ENCODE measurements at places on chromosomes 1 and 21.

DNA sequence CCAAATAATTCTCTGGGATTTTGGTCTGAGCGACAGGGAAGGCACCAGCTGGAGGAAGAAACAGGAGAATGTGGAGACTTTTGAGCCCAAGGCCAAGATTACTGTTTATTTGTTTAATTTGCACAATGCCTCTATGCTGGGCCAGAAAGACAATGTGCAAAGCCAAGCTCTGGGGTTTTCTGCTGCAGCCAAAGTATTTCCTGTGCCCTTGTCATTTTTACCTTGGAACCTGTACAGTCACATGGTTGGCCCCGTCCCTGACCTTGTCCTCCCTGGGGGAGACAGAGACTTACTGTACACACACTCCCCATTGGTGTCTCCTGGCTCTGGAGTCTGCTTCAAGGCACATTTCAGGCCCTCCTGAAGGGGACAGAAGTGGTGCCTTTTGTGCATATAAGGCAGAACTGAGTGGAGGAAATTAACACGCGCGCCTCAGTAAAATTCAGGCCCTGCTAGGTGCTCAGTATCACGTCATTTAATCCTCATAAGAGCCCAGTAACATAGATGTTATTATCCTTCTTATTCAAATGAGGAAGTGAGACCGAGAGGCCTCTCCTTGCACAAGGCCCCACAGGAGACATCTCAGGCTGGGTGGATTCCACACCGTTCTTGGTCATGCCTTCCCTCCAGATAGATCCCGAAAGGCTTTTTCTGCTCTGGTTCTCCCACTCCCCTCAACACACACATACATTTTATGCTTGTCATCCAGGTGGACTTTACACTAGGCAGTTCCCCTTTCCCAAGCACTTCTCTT, 21.1 kb downstream of the C1orf115 start:
- DNase-seq = peak; percentile 65

- DNase-seq = no peak
These were observed 120.5 kb downstream of the LTN1 start for GRCh38 chr21:28872218-28872617.

DNA sequence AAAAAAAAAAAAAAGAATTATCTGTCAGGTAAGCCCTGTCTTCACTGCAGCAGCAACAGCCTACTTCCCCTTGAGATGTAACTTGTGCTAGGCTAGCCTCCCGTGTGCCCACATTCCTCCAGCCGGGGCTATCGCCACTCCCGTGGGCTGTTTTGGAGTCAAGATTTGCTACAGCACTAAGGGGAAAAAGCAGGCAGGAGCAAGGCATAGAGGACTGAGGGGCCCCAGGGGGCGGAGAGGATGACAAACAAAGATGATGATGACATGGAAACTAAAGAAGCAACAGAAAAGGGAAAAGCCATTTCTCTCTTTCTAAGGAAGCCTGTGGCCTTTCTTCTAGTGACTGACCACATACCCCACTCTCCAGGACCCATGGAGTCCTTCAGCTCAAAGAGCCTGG, 1.9 kb downstream of the TNFAIP8L2 start:
- DNase-seq = peak; percentile 60

DNA sequence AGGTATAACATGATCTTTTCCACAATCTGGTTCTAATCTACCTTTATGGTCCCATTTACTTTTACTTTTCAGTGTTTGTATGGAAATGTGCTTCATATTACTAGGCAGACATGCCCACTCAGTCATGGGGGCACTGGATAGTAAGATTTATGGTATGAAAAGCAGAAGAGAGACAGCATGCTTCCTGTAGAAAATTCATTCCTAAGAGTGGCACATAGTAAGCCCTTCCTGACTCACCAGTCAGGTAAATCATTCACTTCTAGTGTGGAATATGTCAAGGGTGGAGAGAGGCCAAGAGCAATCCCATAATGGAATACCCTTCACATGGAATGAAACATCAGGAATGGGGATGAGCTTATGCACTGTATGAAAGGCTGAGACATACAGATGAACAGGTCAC, 49.5 kb upstream of the BCL10 start:
- no peak for DNase-seq

DNA sequence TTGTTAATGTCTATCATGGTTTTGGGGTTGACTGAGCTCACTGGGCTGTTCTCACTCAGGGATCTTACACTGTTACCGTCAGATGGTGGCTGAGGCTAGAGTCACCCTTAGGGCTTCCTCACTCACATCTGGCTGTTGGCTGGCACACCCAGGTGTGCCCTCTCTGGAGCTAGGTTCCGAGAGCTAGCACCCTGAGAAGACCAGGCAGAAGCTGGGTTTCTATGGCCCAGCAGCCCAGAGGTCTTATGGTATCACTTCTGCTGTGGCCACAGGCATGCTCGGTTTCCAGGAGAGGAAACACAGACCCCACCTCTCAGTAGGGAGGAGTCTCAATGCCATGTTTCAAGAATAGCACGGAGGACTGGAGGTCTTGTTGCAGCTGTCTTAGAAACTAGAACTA, 20.7 kb upstream of the KIF1B start:
- no peak for DNase-seq

GRCh38 chr1:30701258-30701633, 22.1 kb downstream of the MATN1 start:
- no peak for DNase-seq

- DNase-seq = no peak
These were observed 608 bp upstream of the MX2 start for GRCh38 chr21:41361053-41361785.

- peak; percentile 75 for DNase-seq
These were observed at the start of gene PLXNA2 for GRCh38 chr1:208243967-208244916. Gene PLXNA2 (minus strand): TSS chr1:208244384. CDS start chr1:208217922, 26,462 bp downstream.

DNA sequence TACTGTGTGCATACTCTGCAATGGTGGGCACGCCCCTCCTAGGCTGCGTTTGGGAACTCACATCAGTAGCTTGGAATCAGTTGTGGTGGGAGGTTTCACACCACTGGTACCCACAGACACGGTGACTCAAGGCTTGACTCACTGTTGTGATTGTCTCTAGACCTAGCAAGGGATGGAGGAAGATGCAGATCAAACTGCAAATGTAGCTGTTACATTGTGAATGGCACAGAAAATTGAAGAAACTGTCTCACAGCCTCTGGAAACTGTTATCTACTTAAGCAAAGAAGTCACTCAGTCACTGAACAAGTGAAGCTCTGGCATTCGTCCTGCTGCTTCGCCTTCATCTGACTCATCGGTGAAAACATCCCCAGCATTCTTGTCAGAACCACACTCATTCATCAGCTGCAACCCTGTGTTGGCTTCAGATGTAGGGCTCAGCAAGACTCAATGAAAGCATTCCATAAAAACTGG, 59.5 kb downstream of the POFUT2 start:
- peak; percentile 14 for DNase-seq

GRCh38 chr1:107804134-107804533, 160.8 kb downstream of the VAV3 start:
- DNase-seq = no peak

GRCh38 chr1:233614173-233614742, 352 bp downstream of the KCNK1 start:
- no peak for DNase-seq

DNA sequence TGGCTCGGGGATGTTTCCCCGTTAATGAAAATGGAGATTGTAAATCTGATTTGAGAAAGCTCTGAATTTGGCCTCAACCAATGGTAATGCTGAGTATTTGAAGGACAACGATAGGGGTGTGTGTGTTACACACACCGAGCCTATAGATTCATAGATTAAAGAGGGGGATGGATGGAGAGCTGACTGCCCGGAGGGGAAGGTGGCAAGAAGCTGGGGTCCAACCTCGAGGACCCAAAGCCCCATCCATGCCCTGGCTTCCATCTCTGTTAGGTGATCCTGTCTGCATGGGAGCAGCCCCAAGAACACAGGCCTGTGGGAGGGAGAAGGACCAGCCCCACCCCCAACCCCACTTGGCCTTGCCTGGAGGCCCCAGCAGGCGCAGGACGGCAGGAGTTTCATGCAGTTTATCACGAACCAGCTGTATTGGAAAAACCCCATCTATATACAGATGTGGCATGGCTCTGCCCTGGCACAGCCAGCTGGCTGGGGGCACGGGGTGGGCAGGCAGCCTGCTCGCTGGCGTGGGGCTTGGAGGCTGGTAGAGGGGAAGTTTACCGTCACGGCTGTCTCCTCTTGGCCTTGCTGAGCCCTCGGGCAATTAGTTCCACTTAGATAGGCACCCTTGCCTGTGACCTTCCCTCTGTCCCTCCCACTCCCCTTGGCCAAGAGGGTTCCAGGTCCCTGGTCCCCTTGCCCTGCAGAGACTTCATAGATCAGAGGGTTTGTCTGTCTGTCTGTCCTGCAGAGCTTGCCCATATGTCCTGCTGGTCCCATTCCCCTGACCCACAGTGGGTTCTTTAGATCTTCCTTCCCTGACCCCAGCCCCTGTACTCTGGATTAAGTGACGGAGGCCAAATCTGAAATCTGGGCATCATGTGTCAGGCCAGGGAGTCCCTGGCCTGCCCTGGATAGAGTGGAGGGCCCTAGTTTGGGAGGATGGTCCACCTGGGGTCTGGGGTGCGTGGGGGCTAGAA, 3.0 kb downstream of the HSPB7 start:
- DNase-seq = peak; percentile 11

DNA sequence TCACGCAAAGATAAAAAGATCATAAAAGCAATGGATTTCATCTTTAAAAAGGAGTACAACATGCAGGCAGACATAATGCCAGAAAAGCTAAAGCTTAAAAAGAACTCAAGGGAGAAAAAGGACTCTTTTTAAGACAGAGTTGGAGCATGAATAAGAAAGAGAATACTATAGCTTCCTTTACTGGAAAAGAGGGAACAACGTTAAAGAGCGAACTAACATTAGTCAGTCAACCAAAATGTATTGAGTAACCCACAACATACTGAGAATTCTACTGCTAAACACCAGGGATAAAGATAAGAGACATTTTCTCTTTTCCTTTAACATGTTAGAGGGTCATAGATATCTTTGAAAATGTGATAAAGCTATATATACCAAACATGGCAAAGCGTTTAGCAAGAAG, 182.0 kb downstream of the DUSP10 start:
- peak; percentile 53 for DNase-seq

GRCh38 chr21:45763074-45763473, 119.5 kb downstream of the PCBP3 start:
- no peak for DNase-seq

- peak; percentile 23 for DNase-seq
These were observed 36.8 kb upstream of the GALNT2 start for GRCh38 chr1:230030122-230030821.

DNA sequence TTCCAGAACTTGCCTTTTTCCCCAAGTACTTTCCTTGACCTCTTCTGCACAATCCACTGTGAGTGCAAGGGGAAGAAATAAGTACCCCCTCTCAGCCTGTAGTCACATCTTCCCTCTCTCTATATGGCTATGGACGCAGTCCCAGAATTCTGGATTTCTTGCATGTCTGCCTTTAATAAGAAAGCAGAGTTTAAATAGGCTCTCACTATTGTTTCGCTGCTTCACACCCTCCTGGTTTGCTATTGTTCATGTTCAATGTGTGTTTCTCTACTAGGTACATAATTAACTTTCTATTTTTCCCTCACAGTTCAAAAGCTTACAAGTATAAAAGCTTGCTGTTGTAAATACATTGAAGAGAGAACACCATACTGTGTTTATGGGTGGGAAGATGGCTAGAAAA, 181.5 kb upstream of the C1orf105 start:
- DNase-seq = no peak

- peak; percentile 82 for DNase-seq
These were observed 39.5 kb downstream of the EPHB2 start for GRCh38 chr1:22749919-22750684.

DNA sequence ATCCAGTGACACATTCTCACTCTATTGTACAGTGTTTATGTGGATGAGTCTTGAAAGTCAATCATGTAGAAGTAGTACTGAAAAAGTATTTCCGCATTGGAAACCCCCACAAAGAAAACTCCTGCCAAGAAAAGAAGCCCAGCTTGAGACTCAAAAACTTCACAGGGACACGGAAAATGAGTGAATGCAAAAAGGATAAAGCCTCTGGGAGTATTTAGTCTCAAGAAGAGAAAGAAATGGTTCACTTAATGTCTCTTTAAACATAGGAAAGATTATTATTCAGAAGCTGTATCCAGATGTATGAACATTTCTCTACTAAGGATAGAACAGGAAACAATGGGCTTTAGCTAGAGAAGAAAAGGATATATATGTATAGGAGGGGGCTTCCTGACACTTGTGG, 304.5 kb downstream of the BARHL2 start:
- no peak for DNase-seq

- DNase-seq = no peak
These were observed 684.2 kb downstream of the LTN1 start for GRCh38 chr21:28308516-28308915.

DNA sequence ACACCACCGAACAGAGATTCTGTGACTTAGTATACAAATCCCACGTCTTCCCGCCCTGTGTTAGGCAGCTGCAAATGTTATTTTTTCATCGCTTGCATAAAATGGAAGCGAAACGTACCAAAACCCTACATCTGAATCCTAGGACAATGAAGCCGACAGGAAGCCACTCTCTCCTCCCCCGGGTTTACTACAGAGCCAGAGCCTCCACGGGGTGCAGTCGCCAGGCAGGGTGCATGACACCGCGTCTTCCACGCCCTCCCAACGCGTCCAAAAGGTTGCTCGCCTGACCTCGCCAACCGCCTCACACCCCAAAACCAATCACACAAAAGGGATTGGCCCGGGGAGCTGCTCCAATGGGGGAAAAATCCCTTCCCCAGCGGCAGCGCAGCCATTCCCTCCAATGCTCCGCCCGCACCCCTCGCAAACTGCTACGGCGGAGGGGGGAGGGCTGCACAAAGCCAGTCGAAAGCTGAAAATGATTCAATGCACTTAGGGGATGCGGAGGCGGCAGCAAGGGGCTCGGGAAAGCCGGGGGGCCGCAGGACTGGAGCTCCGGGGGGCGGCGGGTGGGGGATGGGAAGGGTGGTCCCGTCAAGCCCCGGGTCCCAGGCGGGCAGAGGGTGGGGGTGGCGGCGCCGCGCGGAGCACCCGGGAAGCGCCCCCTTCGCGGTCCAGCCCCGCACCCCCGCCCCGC, 701 bp downstream of the CEP170 start:
- peak; percentile 87 for DNase-seq

GRCh38 chr1:29673228-29673500, 436.8 kb downstream of the PTPRU start:
- no peak for DNase-seq

DNA sequence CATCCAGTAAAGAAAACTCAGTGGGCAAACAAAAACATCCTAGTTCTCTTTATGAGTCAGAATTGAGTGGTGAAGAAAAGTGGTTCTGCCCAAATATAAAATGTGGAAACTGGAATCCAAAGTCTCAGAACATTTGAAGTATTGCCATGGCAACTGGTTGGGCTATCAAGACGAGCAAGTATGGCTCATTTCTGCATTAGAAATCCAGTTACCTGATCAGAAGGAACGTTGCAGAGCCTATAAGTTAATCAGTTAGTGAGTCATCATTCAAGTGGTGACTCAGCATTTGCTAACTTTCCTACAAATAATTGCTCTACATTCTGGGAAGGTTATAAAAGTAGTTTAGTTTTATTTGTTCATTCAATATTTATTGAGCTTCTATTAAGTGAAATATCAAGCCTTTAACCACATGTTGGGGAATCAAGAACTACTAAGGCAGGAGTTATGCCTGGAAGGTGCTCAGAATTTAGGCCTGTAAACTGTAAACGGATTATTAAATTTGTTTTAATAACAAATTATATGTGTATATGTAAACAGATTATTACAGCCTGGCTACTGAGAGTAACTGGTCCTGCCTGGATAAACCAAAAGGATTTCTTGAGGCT, 104.3 kb downstream of the PAPPA2 start:
- DNase-seq = no peak

GRCh38 chr1:236301958-236302335, 20.2 kb upstream of the ERO1B start:
- no peak for DNase-seq

- peak; percentile 80 for DNase-seq
These were observed 3.4 kb downstream of the MRPL20 start for GRCh38 chr1:1403653-1404052.

- DNase-seq = no peak
These were observed 80.2 kb downstream of the MAST2 start for GRCh38 chr1:45883658-45884057.
